Amniotic epithelial cell (primary cell): ENCODE measurements at places on chromosomes 11 and 22.

GRCh38 chr11:13288375-13289029, 10.9 kb downstream of the BMAL1 start:
- DNase-seq, result no peak

- no peak for DNase-seq
Measured at GRCh38 chr11:22666325-22666687, at the start of gene GAS2. GAS2 (plus strand) TSS chr11:22666611; CDS start chr11:22674870, 8,259 bp downstream.

DNA sequence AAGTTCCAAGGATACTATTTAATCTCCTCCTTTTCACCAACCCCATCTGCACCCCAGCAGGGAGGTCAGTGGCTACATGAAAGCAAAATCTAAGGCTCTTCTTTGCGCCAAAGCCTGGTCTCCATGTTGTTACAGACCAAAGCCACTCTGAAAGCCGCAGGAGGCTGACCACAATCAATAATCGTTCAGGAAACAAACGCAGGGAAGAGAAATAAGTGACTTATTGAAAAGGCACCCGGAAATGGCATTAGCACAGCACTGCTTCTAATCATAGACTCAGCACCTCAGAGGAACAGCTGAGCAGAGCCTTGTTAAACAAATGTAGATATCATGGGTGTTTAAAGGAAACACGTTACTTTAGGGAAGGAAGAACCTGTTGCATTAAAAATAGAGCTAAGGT, 183.9 kb downstream of the KIRREL3 start:
- no peak for DNase-seq

DNA sequence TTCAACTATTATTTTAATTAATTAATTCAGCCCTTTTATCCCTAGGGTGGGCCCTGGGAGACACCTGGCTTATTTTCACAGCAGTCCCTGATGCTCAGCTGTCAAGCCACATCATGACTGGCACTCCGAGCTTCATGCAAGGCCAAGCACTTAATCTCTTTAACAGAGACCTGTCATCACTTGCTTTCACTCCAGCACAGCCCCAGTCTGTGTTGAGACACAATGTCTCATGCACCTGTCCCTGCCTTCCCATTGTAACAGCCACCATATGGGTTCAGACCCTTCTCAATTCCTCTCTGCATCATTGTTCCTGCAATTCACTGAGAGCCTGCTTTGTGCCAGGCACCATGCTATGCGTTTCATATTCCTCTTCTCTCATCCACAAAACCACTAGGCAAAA, 222.2 kb upstream of the TENM4 start:
- DNase-seq, result no peak

DNA sequence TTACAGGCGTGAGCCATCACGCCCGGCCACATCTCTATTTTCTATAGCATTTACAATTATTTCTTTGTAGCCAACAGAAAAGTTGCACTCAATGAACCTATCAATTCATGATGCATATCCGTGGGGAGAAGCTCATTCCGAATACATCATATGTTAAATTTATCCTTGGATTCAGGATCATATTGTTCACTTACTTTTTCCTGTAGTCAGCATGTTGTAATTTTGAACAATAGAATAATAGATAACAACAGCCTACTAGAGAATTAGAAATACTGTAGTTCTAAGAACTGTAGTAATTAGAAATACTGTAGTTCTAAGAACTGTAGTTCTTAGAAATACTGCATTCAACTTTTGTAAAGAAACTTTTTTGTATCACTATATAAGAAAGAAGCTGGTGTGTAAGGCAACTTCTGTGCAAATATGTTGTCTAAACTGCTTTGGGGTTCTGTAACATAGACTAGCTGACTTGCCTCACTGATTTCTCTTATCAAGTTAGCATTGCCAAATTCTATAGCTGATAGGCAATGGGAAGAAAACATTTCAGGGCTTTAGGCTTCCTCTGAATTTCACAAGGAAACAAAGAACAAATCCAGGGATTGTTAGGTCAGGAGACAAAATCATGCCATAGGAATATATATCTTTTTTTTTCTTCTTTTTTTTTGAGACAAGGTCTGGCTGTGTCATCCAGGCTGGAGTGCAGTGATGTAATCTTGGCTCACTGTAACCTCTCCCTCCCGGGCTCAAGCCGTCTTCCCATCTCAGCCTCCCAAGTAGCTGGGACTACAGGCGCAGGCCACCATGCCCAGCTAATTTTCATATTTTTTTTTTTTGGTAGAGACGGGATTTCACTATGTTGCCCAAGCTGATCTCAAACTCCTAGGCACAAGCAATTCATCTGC, 91.9 kb downstream of the CSTPP1 start:
- DNase-seq, result peak; percentile 54

- no peak for DNase-seq
Measured at GRCh38 chr11:127627204-127627603, 626.6 kb upstream of the KIRREL3 start.

DNA sequence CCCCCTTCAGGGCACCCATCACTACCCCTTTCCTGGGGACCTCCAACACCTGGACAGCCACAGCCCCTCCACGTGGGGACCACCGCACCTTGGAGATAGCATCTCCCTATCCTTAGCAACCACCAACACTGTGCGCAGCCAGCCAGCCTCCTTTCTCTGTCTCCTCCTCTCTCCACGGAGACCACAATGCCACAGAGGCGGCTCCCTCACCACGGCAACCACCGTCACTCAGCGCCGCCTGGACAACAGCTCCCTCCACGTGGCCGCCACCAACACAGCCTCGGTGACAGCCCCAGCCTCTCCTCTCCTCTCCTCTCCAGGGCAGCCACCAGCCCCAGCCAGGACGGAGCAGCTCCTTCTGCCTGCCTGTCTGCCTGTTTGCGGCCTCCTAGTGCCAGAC, 10.5 kb downstream of the ELFN2 start:
- DNase-seq, result no peak

- peak; percentile 74 for DNase-seq
Measured at GRCh38 chr11:69010964-69011623, 2.0 kb downstream of the MRGPRF start.

GRCh38 chr22:46036558-46037408, 59.8 kb upstream of the WNT7B start:
- no peak for DNase-seq
